ENCODE measurements at places on chromosomes 1 and 21.

DNA sequence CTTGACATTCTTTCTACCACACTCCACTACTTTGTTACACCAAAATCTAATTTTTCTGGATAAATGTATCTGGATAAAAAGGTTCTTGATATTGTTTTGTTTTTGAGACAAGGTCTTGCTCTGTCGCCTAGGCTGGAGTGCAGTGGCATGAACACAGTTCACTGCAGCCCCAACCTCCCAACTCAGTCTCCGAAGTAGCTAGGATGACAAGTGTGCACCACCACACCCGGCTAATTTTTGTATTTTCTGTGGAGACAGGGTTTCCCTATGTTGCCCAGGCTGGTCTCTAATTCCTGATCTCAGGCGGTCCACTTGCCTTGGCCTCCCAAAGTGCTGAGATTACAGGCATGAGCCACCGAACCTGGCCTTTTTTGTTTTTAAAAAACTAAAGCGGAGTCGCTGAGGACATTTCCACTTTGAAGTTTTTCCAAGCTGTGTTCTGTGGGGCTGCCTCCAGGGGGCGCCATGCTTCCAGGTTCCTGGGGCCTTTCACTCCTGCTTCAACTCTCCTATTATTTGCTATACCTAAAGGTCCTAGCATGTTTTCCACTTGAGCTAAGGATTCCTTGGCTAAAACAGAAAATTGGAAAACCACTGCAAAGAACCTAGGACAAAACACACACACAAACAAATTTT, 14.1 kb upstream of the NCMAP start:
- DNase-seq: no peak

DNA sequence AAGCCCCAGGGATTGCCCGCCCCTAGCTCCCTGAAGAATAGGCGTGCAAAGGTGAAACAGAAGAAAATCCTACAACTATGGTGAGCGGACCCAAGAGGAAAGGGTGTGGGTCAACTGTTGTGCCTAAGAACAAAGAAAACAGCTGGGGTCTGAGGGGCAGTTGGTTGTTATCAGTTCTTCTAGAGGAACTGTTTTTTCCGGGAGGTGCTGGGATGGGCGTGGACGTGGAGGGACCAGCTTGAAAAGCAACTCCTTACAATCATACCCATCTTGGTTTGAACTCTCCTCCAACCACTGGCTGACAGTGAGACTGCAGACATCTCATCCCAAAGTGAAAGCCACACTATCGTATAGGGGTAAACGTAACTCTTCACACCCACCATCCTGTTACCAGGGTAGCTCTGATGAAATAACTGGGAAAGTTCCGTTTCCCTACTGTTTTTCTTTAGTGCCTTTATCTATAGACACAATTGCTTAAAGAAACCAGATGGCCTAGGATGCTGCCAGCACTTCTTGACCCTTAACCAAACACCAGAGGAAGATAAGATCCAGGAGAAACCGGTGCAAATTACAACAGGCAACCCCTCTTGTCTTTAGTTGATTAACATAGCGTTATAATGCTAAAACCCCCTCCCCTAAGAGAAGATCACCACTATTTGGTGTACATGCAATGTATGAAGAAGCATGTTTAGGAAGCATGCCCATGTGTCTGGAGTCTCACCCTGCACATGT, 25.6 kb upstream of the FAM89A start:
- no peak for DNase-seq

- DNase-seq: no peak
Observed at GRCh38 chr1:100308777-100309176, 42.8 kb downstream of the RTCA start.

DNA sequence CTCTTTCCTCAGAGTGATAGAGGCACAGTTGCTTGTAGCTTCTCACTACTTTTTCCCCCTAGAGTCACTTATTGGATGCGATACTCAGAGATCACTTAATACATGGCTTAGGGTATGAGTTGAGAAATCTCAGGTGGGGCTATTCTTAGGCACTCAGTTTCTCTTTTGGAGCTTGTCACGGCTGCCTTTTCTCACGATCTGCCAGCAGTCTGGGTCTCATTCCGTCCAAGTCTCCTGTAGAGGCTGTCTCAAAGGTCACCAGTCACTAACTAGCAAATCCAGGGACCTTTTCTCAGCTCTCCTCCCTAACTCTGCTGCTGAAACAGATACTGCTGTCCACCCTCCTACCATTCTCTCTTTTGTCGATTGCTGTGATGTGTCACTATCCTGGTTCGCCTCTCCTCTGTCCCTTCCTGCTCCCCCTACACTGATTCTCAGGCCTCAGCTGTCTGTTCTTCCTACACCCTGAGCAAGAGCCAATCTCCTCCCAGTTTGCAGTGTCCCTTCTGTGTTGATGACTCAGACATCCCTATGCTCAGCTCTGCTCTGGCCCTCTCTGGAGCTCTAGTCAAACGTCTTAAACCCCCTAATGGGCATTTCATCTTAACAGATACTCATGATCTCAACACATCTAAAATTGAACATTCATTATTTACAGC, 12.4 kb downstream of the ATP1A2 start:
- DNase-seq: no peak

- DNase-seq: no peak
Observed at GRCh38 chr1:162538815-162539431, 22.6 kb upstream of the UAP1 start.

GRCh38 chr1:54798769-54799641, 2.1 kb downstream of the TTC22 start:
- DNase-seq: no peak

GRCh38 chr1:65527707-65528503, 107.4 kb downstream of the LEPR start:
- DNase-seq: no peak

DNA sequence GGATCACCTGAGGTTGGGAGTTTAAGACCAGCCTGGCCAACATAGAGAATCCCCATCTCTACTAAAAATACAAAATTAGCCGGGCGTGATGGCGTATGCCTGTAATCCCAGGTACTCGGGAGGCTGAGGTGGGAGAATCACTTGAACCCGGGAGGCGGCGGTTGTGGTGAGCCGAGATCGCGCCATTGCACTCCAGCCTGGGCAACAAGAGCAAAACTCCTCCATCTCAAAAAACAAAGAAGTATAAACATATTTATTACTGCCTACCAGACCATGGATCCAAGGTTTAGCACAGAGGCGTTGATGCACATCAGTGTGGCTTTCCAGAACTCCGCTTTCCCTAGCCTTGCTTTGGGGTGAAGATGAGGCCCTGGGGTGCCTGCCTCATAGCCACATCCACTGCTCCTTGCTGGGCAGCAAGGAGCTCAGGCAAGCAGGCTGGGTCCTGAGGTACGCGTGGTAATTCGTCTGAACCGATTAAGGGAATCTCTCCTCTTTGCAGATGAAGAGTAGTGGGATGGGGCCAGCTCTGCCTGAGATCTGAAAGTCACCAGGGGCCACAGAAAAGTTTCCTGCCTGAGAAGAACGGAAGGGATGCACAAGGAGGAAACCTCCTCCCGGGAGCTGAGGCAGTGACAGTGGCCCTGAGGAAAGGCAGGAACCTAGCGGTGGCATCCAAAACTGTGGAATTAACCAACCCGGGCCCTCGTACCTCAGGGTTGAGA, 52.3 kb upstream of the LBR start:
- no peak for DNase-seq

GRCh38 chr1:21139601-21140000, 37.1 kb downstream of the EIF4G3 start:
- no peak for DNase-seq

GRCh38 chr1:37461698-37462436, 12.5 kb upstream of the ZC3H12A start:
- DNase-seq: no peak

DNA sequence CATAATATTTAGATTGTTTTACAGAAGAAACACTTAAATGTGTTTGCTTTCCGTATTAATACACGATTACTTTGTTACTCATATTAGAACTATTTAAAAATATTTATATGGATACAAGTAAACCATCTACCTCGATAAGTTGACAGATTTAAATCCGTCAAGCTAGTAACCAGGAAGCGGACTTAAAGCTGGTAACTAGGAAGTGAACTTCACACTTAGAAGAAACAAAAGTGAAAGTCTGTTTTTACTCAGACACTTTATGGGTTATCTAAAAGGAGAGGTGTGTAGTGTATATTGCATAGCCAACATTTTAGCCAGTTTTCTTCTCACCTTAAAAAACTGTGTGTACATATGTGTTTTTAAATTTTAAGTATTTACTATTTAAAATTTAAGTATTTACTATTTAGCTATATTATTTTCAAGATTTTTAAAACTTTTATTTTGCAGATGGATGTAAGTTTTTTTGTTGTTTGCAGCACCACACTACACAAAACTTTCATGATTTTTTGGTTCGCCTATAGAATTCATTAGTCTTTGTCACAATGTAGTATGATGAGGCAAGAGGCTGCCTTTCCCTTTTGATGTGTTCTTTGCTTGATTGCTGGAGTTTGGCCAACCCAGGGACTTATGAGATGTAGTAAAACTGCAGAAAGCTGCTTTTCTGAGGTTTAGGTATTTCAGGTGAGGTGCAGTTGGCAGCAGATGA, 2.7 kb downstream of the USP25 start:
- DNase-seq: no peak

Measured in stimulated activated CD8-positive, alpha-beta memory T cell treated with anti-CD3 and anti-CD28 coated beads, Interleukin-12 subunit alpha, Interleukin-12 subunit beta, amount 100 ng/mL, for 4 hours (primary cell).